ENCODE measurements at places on chromosomes 1 and 21.
A peak's percentile ranks its signal among the peaks of the same experiment; 100 is the strongest.

DNA sequence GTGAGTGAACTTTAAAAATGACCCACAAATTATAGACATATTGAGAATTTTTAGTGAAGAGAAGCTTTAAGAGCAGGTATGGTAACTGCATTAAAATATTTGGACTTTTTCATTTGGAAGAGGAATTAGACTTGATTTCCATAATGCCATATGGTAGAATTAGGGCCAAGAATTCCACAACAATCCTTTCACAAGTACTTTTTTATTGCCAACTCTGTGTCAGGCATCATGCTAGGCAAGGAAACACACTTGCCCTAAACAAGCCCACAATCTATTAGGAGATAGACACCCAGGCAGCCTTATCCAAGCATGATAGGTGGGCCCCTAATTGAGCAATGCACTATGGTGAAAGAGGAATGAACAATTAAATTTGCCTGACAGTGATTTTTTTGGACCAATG is 353.0 kb downstream of the TGFB2 start:
- DNase-seq: no peak

DNA sequence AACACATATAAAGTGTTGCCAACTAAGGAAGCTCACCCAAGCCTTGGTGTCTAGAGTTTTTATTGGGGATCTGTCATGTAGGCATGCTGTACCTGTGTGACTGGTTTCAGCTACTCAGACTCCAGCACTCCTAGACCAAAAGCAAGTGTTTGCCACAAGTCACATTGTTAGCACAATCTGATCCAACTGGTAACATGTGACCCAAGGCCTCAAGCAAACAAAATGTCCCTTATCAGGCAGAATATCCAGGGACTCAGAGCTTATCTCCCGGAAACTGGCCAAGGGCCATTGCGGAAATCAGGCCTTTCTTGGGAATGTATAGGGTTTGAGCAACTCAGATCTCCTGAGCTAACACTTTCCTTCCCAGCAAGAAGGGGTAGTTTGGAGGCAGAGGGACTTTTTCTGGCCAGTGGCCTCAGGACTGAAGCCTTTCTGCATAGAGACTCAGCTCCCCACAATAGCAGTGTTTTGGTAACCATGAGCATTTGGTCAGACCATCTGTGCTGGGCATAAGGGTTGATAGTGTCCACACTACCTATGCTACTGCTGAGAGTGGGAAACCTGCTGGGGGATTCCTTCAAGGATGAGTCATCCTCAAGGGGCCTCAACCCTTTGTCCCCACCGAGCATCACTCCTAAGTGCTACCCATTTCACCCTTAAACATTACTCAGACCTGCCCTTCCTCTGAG is 29.6 kb downstream of the NHLH2 start:
- DNase-seq: no peak

GRCh38 chr1:56825436-56825835 is 6.2 kb upstream of the FYB2 start:
- DNase-seq: no peak

DNA sequence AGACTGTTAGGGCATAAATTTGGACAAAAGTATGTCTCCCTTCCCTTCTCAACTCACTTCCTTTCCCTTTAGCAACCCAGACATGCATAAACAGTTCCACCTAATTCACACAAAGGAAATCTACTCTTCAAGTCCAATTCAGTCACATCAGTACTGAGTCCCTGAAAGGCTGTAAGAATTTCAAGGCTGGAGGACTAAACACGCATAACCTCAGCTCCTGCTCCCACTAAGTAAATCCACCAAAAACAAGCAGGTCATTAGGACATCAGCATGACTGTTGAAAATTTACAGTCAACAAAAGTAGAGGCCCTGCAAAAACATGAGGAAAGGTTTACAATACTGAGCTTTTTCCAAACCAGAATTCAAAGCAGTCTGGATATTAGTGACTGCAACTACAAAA is 18.4 kb downstream of the SETD4 start:
- no peak for DNase-seq

- no peak for DNase-seq
Measured at GRCh38 chr1:7410156-7410555, 360.9 kb upstream of the VAMP3 start.

DNA sequence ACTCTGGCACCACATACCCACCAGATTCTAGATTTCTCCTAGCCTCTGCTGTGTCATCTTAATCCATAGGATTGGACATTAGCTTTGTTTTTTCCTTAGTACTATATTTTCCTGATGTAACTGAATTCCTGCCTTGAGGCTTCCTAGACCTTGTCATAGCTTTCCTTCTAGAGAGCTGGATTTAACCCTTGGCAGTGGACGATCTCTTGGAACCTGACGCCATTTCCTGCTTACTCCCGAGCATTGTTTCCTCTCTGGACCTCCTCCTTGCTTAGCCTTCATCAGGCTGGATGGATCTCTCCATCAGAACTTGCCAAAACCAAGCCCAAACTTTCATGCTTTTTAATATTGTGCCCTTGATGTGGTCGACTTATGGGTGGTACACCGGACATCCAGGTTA is 1.5 kb downstream of the APOBEC4 start:
- no peak for DNase-seq

GRCh38 chr1:12340544-12340930 is 110.7 kb downstream of the VPS13D start:
- DNase-seq: peak; percentile 10

All from activated naive CD4-positive, alpha-beta T cell treated with anti-CD3 and anti-CD28 coated beads for 36 hours (primary cell).